ENCODE measurements at places on chromosomes 5 and 9.

DNA sequence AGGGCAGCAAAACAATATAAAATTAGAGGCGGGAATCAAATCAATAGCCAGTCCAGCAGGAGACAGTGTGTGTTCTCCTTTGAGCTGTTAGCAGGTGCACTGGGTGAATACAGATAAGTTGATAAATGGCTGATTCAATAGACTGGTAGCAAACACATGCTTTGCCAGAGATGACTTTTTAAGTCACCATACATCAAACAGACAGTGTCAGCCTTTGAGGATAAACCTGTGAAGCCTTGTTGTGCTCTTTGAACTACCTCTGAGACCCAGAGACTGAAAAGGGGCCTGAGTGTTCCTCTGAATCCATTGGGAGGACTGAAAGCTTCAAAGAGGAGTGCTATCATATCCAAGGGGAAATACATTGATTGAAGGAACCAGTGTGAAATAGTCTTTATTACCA is 301.9 kb downstream of the RASEF start:
- no peak for DNase-seq

DNA sequence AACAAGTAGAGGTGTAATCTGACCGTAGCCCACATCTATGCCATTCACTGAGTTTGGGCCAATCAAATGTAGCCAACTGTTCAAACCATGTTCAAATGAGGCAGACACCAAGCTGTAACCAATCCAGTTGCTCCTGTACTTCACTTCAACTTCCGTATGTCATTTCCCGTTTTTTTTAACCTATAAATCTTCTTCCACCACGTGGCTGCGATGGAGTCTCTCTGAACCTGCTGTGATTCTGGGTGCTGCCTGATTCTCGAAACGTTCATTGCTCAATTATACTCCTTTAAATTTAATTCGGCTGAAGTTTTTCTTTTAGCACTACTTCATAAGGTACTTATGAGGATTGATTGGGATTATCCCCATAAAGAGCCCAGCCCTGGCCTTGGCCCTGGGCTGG is 179.7 kb downstream of the PIK3R1 start:
- no peak for DNase-seq

DNA sequence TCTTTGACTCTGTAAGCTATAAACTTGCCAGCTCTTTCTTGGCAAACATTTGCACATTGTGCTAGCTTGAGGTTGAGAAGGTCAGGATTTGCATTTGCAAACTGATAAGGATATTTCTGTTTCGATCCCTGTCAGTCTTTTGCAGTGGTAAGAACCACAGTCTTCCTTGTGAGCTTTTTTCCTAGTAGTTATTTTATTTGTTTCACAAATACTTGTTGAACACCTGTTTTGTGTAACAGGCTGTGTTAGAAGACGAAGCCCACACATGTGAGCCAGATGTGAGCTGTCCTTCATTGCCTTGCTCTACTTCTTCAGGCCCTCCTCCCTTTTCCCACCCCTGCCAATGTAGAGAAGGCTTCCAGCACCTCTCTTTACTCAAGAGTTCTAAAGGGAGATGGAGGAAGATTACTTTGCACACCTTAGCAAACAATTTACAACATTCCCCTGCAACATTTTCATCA is 327.0 kb upstream of the KLF4 start:
- no peak for DNase-seq

- no peak for DNase-seq
These were observed 302.1 kb downstream of the PARP8 start for GRCh38 chr5:50968356-50969149.

- no peak for DNase-seq
These were observed 18.4 kb downstream of the SLC6A18 start for GRCh38 chr5:1243487-1244130.

- no peak for DNase-seq
These were observed 12.6 kb upstream of the PALM2AKAP2 start for GRCh38 chr9:109767404-109767803.

DNA sequence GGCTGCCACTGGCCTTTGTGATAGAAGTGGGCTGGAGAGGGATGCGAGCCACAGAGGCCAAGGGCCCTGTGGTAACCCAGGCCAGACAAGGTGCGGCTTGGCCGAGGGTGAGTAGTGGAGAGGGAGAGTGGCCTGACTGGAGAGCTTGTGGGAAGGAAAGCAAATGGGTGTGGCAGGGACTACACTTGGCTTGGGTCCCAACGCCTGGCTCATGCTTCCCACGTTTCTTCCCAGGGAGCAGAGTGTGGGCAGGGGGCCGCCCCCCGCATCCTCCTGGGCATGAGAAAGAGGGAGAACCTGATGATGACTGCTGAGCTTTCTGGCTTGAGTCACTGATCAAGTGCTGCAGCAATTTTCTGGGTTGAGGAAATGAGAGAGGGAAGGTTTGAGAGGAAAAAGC is 95.7 kb downstream of the ANKH start:
- no peak for DNase-seq

- no peak for DNase-seq
These were observed 1640.3 kb upstream of the C9orf72 start for GRCh38 chr9:29213417-29214153.

GRCh38 chr5:61534481-61535267 is 202.6 kb downstream of the ZSWIM6 start:
- no peak for DNase-seq

DNA sequence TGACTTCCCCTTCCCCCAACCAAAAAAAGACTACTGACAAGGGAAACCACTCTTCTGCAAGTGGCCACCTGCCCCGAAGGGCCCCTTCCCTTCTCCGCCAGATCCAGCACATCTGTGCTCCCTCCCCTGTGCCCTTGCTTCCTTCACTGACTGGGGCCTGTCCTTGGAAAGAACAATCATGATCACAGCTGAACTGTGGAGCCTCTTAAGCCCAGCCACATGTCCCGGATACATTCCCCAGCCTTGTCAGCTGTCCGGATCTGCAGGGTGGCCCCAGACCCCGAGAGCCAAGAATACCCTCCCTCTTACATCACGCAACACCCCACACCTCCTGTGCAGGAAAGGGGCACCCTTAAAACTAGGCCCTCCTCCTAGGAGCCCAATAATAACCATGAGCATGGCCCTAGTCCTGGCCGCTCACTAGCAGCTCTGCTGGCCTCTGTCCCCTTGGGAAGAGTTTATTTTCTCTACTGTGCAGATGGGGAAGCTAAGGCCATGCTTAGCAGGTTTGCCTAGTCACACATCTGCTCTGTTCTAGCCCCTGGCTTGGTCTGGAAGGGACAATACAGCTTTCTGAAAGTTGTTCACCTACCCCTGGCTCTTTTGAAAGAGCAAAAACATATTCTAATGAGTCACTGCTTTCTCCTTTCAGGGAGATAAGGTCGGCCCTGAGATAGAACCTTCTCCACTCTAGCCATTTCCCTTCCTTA is 3.8 kb downstream of the SPRY4 start:
- DNase-seq: no peak

DNA sequence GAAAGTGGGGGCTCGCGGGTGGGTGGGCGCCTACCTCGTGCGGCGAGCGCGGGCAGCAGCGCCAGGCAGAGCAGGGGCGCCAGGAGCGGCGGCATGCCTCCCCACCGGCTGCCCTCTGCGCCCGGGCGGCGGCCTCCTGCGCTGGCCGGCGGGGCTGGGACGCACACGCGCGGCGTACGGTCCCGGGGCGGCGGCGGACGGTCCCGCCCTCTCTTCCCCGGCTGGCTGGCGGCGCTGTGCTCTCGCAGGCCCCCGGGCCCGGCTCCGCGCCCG is 220 bp downstream of the NOTCH1 start:
- DNase-seq: no peak

GRCh38 chr5:1727571-1727970 is 72.1 kb downstream of the MRPL36 start:
- no peak for DNase-seq

DNA sequence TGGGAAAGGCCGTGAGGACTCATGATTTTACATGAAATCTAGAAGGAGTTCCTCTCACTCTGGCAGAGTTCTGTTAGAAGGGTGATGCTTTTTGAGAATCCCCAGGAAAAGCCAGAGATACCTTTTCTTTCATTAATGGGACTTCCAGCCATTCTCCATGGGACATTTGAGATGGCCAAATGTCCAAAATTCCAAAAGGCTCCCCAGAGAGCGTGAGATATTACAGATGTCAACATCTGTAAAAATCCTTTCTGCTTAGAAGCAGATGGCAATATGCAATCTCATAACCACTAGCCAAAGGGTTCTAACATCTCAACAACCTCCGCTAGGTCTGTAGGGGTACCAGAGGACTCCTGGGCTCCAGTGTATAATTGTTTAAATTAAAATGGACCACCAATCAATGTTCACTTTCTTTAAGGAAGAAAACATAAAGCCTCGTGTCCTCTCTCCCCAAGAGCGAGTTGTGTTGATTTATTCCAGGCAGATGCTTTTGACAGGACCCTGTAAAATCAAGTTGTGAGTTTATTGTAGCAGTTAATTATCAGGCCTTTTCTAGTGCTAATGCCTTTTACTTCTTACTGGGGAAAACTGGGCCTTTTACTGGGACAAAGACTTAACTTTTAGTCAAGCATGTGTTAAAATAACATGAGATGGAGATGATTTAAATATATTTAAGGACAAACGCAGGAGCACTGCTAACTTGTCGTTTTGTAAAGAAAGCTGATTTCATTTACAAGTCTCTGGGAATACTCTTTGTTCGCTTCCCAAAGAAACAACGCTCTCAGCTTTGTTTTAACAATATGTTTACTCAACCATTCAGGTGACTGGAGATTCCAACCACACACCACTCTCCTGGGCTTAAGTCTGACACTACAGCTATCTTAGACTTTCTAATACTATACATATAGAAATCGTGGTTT is 4.8 kb downstream of the GAS1 start:
- DNase-seq: no peak

- no peak for DNase-seq
These were observed 276.1 kb downstream of the TAF11L14 start for GRCh38 chr5:17910318-17910717.

DNA sequence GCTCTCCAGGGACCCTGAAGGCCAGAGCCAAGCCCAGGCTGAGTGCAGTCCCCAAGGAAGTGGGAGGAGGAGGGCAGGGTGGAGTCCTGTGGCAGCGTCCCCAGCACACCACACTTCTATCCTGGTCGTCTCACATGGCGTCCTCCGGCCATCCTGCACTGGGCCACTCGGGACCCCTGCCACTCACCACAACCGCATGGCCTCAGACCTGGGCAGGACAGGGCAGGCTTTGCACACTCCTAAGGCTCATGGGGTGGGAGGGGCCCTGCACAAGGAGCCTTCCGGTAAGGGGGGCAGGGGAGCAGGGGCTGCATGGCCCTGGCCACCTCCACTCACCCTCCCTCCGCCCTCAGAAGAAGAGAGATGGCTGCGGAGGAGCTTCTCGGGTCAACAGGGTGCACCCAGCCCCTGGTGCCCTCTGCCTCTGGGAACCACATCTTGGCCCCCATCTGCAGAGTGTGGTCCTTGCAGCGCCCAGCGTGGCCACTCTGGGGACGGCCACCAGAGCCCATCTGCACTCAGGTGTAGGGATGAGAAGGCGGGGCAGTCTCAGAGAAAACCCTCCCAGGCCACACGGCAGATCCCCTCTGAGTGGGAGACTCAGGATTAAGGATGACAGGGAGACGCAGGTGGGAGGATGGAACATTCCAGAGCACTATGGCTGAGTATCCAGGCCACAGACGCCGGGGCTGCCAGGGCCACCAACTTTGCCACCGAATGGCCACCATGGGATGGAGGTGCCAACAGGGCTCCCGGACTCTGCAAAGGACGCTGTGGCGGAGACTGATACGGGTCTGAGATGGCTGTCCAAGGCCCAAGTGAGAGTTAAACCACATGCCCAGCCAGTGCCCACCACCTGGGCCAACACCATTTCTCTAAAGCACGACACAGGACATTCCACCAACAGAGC is 7.6 kb downstream of the TPPP start:
- DNase-seq: no peak

DNA sequence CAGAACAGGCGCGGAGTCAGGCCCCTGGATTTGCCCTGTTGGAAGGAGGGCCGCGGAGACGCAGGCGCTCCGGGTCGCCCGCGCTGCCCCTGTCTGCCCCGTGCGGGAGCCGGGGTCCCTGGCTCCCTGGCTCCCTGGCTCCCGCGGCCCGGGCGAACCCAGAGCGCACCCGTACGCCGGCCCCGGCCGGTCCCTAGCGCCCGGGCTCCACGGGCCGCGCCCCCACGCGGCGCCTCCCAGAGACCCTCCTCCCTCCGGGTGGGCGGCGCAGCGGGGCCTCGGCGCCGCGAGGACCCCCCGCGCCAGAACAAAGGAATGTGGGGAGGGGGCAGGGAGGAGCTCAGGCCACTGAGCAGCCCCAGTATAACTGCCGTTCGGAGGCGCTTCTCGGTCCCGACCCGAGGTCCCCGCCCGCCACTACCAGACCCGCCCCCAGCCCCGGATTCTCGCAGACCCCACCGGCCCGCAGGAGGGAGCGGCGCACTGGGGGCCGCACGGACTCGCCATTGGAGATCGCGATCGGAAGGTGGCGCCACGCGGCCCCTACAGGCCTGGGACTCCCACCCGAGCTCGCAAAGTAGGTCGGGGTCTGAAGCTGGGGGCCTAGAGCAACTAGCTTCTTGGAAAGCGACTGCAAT is 2.4 kb downstream of the NFIL3 start:
- no peak for DNase-seq

- no peak for DNase-seq
These were observed 19.9 kb upstream of the LPAR1 start for GRCh38 chr9:111058166-111058565.

- no peak for DNase-seq
These were observed 40.7 kb upstream of the CTXN3 start for GRCh38 chr5:127608077-127608660.

- no peak for DNase-seq
These were observed 547.2 kb downstream of the CSNK1G3 start for GRCh38 chr5:124059200-124059599.

DNA sequence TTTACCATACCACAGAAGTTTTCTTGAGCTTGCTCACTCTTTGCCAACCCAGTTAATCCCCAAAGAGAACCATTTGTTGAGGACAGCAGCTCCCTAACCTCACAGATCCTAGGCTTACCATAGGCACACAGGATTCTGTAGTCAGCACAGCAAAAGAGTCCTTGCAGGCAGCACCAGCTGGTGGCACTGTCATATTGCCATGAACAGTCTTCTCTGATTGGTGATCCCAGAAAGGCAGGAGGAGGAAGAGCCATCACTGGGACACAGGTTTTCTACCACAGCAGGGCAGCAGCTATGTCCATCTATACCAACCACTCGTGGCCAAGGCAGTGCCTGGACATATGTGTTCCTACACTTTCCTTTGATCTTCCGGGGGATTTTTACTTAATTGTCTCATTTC is 297.1 kb upstream of the CD180 start:
- no peak for DNase-seq

GRCh38 chr9:21684231-21684630 is 118.2 kb upstream of the MTAP start:
- DNase-seq: no peak

Data from esophagus squamous epithelium (tissue), 5 donors.